ENCODE measurements at places on chromosomes 6 and 20.

DNA sequence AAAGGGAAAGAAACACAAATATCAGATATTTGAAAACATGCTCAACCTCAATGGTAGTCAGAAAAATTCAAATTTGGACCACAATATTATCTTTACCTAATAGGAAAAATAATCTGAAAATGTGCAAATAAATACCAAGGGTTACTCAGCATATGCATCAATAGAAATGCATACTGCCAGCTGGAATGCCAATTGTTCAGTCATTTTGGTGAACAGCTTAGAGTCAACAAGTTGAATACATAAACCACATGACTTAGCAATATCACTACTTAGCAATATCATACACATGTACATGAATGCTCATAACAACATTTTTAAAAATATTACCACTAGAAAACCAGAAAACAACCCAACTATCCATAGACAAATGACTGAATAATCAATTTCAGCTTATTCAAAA is 212.7 kb downstream of the PTPRK start:
- DNase-seq, result peak; percentile 60

- DNase-seq, result no peak
These were observed 60.7 kb upstream of the SHLD1 start for GRCh38 chr20:5689463-5689862.

DNA sequence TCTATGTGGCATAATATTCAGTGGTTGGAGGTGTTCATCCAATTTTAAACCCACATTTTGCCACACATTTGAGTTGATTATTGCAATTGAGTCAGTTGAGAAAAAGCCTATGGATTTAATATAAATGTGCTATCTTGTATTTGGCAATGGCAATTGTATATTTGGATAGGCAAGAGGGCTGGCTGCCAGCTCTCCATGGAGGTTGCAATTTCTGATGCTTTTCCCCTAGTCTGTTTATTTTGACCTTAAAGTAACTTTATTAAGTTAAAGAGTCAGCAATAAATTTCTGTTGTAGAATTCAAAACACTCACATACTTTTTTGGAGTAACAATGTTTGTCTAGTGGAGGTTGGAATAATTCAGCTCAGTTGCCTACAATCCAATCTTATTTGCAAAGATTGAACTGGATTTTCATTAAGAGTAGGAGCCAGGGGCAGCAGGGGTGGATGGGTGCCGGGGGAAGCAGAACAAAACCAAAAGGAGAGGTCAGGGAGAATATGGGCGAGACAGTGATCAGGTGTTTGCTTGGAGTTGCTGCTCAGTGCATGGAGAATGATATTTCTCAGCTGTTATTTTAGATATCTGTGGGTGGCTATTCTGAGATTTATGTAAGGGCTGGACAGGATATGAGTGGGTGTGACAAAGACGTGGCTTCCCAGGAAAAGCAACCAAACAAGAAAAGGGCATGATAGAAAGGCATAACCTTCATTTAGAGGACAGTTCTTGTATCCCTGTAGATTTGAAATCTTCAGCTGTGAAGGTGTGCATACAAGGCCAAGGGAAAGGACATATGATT is 163.0 kb downstream of the HDGFL1 start:
- DNase-seq, result no peak

DNA sequence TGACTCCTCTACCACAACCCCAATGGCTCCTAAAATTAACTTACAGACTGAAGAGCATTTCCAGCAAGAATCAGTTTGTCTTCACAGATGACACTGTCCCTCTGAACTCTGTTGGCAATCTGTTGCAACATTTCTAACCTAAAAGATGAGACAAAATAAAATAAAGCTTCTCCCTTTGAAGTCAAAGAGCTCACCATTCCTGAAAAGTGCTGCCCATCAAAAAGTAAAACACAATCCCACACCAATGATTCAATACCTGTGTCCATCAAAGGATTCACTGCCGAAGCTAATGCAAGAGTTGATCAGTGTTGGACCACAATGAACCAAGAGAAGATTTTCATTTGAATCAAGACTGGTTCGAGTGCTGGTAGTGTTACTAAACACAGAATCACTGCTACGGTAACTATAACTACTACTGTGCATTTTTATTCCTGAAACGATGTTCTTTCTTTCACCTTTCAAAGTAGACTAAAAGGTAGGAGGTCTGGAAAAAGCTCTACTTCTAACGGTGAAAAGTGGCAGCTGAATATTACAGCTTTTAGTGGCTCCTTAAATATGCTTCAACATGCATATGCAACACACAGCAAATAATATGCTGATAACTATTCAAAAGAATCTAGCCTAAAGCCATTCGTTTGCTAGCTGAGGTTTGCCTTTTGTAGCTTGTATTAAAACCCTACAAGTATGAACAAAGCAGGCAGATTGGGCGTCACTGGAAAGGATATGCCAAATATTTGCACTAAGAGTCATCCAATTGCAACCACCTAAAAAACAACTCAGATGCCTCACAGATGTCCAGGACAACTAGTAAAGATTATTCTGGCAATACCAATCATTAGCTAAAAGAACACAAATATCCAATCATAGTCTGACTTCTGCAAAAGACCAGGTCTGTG is at the start of gene DST:
Gene DST (minus strand): TSS at position 524 of the 896 bp plus-strand sequence.
- peak; percentile 93 for DNase-seq

DNA sequence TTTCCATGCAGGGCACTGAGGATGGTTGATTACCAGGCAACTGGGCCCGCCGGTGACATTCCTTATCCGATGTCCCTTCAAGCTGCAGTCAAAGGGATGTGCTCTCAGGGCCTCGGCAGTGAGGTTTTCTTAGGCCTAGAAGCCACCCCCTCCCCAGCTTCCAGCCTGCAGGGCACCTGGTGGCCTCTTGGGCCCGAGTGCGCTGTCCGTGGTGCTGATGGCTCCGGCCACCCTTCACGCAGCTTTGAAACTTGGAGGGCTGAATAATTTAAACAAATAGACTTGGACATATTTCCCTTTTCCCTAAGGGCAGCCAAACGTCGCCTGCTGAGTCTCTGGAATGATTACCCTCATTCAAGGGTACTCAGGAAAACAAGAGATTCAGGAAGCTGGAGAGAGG is 8.9 kb upstream of the MLN start:
- peak; percentile 68 for DNase-seq

DNA sequence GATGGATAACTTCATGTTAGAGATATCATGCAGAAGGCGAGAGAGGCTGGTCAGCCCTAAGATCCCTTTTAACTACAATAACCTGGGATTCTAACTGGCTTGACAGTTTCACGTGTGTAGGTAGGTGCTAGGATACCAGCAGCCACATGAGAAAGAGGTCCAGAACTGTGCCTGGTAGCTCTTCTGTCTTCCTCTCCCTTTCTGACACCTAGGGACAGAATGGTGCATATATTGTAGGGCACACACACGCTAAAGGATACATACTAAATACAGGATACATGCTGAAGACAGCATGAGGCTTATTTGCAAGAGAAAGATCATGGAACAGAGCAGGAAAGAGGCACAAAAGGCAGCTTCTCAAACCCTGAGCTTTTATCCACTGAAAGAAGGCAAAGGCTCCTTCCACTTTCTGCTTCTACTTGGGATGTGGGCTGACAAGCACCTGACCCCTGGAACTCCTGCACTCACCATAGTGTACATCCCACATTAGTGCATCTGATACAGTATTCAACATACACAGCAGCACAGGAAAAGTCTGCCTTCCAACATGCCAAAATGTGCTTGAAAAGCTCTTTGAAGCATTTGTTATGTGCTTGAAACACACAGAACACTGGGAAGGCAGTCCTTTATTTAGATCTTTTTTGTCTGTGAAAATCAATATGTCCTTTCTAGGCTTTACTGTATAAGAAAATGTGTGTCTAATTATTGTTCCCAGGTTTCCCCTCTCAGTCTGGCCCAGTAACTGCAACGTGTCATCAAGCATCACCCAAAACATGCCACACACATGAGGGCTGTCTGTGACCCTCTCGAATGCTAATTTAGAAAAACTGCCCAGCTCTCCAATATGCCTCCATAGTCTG is 3.2 kb downstream of the SLC22A23 start:
- no peak for DNase-seq

DNA sequence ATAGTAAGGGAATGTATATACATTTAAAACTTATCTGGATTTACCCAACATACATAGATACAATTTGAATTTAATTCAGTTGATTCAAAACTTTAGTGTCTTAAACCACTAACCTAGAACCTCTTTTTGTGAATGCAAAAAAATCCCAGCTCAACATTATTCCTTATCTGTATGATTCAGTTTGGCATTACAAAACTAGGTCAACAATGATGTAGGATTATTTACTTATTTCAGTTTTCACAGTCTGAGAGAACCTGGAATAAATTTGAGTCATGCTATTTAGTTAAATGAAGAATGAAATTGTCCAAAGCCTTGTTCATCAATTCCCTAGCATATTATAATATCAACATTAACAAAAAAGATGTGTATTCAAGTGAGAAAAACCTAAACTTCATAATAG is 7.4 kb upstream of the PLCB1 start:
- DNase-seq, result peak; percentile 45

DNA sequence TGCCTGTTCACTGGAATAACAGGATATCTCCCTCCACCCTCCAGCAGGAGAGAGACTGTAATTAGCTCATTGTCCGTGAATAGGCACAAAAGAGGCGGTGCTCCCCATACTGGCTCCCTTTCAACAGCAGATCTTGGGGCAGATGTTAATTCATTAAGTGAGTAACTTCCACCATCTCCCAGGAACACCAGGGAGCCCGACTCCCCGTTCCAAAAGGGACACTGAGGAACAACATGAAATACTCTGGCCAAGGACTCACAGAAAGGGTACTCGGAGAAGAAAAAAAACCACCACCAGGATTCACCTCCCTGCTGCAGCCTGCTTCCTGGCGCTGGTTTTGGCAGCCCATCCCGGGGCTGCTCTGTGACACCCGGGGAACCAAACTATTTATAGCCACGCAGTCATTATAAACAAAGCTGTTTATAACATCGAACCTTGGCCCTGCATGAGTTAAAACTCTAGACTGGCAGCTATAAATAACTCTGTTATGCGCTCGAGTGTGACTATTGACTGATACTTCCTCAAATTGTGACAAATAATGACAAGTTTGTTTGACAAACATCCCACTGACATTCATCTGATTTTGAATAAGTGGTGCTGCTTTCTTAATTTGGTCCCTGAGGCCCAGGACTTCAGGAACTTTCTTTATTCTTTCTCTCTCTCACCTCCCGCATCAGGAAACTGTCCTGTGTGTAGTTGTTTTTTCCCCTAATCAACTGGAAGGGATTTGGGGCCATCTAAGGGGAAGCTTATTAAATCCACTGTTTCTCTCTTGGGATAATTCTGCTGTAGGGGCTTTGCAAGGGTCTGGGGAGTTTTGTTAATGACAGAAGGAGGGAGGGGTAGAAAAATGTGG is 521.6 kb downstream of the CD83 start:
- peak; percentile 52 for DNase-seq

DNA sequence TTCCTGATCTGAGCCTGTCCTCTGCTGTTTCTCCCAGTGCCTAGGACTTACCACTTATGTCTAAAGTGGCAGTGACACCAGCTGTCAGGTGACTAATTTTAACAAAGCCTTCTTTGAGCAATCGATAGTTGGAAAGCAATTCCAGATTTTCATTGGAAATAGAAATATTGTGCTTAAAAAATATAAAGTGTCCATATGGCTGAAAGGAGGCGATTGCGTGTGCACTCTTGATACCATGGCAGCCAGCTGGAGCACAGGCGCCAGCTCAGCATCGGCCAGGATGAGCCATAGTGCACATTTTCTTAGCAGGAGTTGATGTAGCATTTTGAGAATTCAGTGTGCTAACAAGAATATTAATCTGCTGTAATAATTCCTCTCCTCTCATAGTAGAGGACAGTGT is 70.0 kb downstream of the LRRC1 start:
- DNase-seq, result no peak

- DNase-seq, result no peak
These were observed 3.5 kb upstream of the TGIF2 start for GRCh38 chr20:36569847-36570429.

GRCh38 chr6:130991422-130992137 is 71.5 kb downstream of the EPB41L2 start:
- no peak for DNase-seq

GRCh38 chr20:58511861-58512260 is 3.3 kb downstream of the APCDD1L start:
- no peak for DNase-seq
